Uterus (tissue), 4 donors: ENCODE measurements at places on chromosomes 3 and 15. TPM values are rescaled to one million over a fixed set of nuclear protein-coding genes. Genes with fewer than 3 reads are reported as not detected.

GRCh38 chr3:47791193-47791855 lies 9.6 kb upstream of the SMARCC1 start:
- no peak for DNase-seq

The HES1 gene
- total RNA-seq = 48.9 TPM

- no peak for DNase-seq
Measured at GRCh38 chr15:81279621-81280485, 44.1 kb downstream of the STARD5 start.

The GRK7 gene
- total RNA-seq = not detected

The PCLAF gene
- total RNA-seq = not detected

The GPR62 gene
- total RNA-seq = 0.28 TPM

The OCA2 gene
- 4.6 TPM for total RNA-seq

The SLC28A2 gene
- total RNA-seq = not detected

- DNase-seq = no peak
Measured at GRCh38 chr3:14849638-14850230, 31.0 kb downstream of the FGD5 start.
